ENCODE measurements at places on chromosomes 5 and 9.

GRCh38 chr5:32278406-32278805, 34.3 kb downstream of the MTMR12 start:
- H3K4me1 ChIP-seq, result peaks cover 5% of the 10 kb centered on the region
- no peak overlapping the region for H3K27ac ChIP-seq
- H3K27me3 ChIP-seq, result no peaks in the 10 kb centered on the region
- DNase-seq, result no peak

GRCh38 chr5:147387109-147387508, 122.8 kb downstream of the DPYSL3 start:
- no peaks in the 10 kb centered on the region for H3K4me1 ChIP-seq
- no peak overlapping the region for H3K4me3 ChIP-seq
- no peak overlapping the region for H3K27ac ChIP-seq
- DNase-seq, result no peak

- no peaks in the 10 kb centered on the region for H3K36me3 ChIP-seq
- H3K27ac ChIP-seq, result no peak overlapping the region
- no peak for DNase-seq
- no peaks in the 10 kb centered on the region for H3K4me1 ChIP-seq
- no peak overlapping the region for H3K4me3 ChIP-seq
Observed at GRCh38 chr9:115989831-115990230, 163.8 kb upstream of the PAPPA start.

DNA sequence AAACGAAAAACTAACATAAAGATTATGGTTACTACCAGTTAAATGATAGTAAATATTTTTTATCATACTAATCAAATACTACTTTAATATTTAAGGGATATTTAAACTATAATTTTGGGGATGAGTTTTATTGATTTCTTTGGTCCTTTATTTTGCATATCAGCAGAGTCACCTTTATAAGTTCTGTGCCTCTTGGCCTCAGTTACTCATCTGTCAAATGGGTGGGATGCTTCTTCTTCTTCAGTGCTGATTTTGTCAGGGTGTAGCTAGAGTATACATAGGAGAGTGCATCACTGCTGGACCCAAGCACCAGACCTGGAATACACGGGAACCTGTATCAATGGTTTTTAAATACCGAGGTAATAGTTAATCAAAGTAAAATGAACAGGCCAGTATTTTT, 5.6 kb downstream of the ENTREP1 start:
- H3K36me3 ChIP-seq, result no peaks in the 10 kb centered on the region
- no peak overlapping the region for H3K4me3 ChIP-seq
- no peak for DNase-seq
- no peaks in the 10 kb centered on the region for H3K4me1 ChIP-seq
- no peaks in the 10 kb centered on the region for H3K27me3 ChIP-seq

DNA sequence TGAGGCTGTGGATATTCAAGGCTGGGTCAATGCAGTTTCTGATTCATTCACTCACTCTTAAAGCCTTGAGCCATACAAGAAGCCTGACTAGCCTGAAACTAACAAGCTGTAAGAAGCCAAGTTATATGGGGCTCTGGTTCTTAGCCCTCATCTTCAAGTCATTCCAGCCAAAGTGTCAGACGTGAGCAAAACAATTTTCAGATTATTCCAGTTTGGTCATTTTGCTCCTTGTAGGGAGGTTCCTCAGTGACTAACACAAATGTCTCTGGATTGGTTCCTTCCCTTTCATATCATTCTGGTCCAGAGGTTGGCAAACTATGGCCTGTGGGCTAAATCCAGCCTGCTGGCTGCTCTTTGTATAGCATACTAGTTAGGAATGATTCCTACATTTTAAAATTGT, 12.5 kb upstream of the SHOC1 start:
- H3K36me3 ChIP-seq, result no peaks in the 10 kb centered on the region
- no peak overlapping the region for H3K4me3 ChIP-seq
- H3K27me3 ChIP-seq, result no peaks in the 10 kb centered on the region
- DNase-seq, result no peak
- H3K27ac ChIP-seq, result no peak overlapping the region

DNA sequence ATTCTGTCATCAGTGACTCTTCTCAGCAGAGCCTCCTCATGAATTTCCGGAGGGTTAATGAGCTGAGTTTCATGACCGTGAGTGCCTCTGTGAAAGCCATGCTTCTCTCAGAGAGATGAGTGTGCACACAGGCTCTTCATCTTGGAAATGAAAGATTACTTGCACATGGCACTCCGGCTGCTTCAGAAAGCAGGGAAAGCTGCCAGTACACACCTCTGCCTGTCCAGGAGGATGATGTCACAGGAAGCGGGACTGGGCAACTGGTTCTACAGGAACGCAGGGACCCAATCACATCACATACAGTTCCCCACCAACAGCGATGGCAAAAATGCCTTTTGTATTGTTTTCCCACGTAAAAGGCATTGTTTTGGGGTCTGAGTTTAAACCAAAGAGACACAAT, 286.0 kb upstream of the DAP start:
- H3K4me3 ChIP-seq, result no peak overlapping the region
- H3K36me3 ChIP-seq, result no peaks in the 10 kb centered on the region
- H3K27ac ChIP-seq, result no peak overlapping the region
- H3K4me1 ChIP-seq, result no peaks in the 10 kb centered on the region
- no peak for DNase-seq

DNA sequence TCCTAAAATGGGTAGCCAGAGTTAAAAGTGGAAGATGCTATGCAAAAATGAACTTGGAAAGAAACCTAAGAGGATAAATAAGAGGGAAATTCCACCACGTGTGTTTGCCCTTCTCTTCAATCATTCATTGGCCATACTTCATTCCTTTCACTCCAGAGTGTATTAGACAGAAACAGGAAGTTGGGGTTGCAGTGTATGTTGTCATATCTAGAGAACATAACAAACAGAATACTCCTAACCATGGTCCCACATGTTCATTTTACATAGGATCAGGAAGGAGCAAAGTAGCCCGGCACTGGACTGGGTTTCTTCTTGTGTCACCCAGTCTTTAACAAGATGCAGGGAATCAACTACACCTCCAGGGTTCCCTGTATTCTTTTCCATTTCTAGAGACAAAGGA, 7.6 kb upstream of the GPBP1 start:
- no peak for DNase-seq
- H3K4me3 ChIP-seq, result no peak overlapping the region
- H3K27ac ChIP-seq, result no peak overlapping the region
- no peaks in the 10 kb centered on the region for H3K36me3 ChIP-seq

GRCh38 chr5:175443514-175444059, 395 bp downstream of the DRD1 start:
- DNase-seq, result no peak
- no peaks in the 10 kb centered on the region for H3K36me3 ChIP-seq
- H3K4me3 ChIP-seq, result no peak overlapping the region

DNA sequence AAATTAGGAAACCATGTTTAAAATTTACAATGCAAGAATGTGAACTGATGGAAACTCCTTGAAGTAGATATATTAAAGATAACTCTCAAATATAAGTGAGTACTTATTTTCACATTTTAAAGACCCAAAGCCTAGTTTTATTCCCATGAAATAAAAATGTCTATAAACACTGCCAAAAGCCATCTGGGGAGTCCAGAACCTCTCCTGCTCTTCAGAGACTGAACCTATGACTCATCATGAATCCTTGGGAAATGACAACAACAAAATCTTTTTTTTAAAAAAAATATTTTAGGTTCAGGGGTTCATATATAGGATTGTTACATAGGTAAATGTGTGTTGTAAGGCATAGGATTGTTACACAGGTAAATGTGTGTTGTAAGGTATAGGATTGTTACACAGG, 33.8 kb upstream of the FYB1 start:
- H3K36me3 ChIP-seq, result no peaks in the 10 kb centered on the region
- no peaks in the 10 kb centered on the region for H3K27me3 ChIP-seq
- no peak overlapping the region for H3K27ac ChIP-seq

DNA sequence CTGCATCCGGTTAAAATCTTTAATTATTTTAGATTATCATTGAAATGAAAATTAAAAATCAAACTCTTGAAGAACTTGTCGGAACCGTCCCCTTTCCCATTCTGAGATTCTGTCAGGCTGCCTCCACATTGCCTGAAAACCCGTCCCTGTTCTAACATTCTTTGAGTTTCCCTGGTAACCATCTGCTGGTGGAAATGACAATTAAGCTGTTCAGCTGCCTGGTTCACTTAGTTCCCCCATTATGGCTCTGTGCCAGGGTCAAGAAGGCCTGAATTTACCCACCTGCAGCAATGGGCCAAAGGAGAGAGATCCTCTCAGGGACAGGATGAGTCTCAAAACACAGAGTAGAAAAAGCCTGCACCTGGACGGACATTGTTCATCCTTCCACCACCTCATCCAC, 11.8 kb upstream of the TCOF1 start:
- no peak overlapping the region for H3K27ac ChIP-seq
- no peaks in the 10 kb centered on the region for H3K4me1 ChIP-seq
- no peaks in the 10 kb centered on the region for H3K27me3 ChIP-seq
- no peak for DNase-seq
- no peaks in the 10 kb centered on the region for H3K36me3 ChIP-seq

DNA sequence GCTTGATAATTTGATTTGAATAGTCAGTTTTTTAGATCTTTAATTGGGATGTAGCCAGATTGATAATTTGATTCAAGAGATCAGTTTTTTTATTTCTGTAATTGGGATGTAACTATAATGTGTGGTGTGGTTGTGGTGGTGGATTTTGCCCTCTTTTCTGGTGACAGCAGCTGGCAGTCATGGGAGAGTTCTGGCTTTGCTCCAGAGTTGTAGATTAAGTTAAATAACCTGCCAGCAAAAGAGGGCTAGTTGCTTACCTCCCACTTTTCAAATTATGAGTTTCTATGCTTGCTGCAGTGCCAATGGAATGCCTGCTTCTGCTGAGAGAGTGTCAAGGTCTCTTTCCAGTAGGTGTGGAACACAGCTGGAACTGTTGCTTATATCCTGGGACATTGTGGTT, 315.1 kb downstream of the CCDC171 start:
- DNase-seq, result no peak
- no peak overlapping the region for H3K27ac ChIP-seq
- no peaks in the 10 kb centered on the region for H3K36me3 ChIP-seq
- no peaks in the 10 kb centered on the region for H3K4me1 ChIP-seq
- H3K4me3 ChIP-seq, result no peak overlapping the region

GRCh38 chr5:3858524-3858923, 262.9 kb downstream of the IRX1 start:
- H3K4me1 ChIP-seq, result no peaks in the 10 kb centered on the region
- H3K4me3 ChIP-seq, result no peak overlapping the region
- no peak for DNase-seq
- no peaks in the 10 kb centered on the region for H3K27me3 ChIP-seq
- no peaks in the 10 kb centered on the region for H3K36me3 ChIP-seq

DNA sequence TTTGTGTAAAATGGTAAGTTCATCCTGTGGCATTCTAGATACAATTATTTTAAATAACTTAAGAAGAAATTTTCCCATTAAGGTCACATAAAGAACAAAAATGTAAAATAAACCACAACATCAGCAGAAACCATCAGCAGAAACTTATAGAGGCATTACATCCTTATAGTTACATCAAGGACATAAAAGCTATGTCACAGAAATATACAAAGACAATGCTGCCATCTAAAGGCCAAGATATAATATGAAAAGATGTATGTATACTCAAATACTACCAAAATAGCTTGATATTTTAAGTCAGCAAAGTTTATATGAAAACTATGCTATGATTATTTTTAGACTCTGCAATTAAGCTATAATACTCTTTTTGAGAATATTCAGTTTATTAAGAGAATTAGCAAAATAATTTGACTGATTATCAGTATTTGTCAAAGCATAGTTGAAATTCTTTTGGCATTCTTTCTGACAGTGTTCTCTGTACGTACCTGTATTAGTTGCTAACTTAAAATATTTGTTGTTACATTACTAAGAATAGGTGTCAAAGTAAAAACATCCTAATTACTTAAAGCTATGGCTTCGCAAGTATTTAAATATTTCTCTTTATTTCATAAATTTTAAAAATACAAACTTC, 36.2 kb downstream of the FBXL17 start:
- H3K27ac ChIP-seq, result no peak overlapping the region
- H3K36me3 ChIP-seq, result no peaks in the 10 kb centered on the region
- H3K4me3 ChIP-seq, result no peak overlapping the region
- no peak for DNase-seq
- H3K27me3 ChIP-seq, result no peaks in the 10 kb centered on the region

GRCh38 chr5:118017536-118017935, 970.8 kb downstream of the DTWD2 start:
- no peak for DNase-seq
- no peak overlapping the region for H3K4me3 ChIP-seq
- H3K27me3 ChIP-seq, result no peaks in the 10 kb centered on the region
- no peaks in the 10 kb centered on the region for H3K4me1 ChIP-seq
- H3K27ac ChIP-seq, result no peak overlapping the region
- no peaks in the 10 kb centered on the region for H3K36me3 ChIP-seq

DNA sequence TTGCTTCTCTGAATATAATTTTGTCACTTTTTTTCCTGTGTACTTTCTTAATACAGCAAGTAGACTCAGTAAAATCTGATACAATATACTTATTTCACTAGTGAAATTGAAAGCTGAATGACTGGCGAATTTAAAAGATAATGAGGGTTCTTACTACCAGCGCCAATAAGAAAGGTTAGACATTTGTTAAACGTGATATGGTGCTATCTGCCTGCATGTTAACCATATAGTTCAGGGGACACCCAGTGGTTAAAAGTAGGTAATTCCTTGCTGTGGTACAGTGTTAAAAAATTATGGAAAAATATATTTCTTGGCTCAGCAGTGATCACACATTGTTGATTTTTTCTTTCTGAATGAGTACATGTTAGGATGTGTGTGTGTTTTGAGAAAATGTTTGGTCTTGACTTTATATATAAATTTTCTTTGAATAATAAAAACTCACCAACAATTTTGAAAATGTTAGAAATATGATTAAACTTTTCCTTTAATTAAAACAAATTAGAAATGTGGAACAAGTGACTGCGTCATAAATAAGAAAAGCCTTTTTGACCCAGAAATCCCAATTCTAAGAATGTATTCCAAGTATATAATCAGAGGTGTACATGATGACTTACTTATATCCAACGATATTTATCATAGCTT, 25.8 kb downstream of the CAST start:
- peaks cover 4% of the 10 kb centered on the region for H3K36me3 ChIP-seq
- no peaks in the 10 kb centered on the region for H3K27me3 ChIP-seq
- H3K4me3 ChIP-seq, result no peak overlapping the region
- H3K27ac ChIP-seq, result no peak overlapping the region

DNA sequence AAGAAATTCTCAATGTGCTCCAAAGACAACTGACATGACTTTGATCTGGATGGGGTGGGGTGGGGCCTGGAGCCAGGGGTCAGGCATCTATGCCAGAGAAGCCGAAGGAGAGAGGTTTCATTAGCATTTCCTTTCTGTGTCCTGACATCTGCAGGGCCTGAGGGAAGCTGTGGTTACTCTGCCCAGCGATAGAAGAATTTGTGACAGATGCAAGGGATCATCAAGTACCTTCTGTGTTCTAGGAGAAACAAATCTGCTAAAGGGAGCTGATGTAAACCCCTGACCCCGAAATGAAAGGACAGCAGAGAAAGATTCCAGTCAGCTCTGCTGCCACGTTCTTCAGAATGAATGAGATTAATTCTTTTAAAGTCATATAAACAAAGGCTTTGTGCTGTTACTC, 335.7 kb downstream of the PRELID2 start:
- no peaks in the 10 kb centered on the region for H3K27me3 ChIP-seq
- no peak for DNase-seq
- no peak overlapping the region for H3K27ac ChIP-seq
- H3K36me3 ChIP-seq, result no peaks in the 10 kb centered on the region
- H3K4me3 ChIP-seq, result no peak overlapping the region

- no peaks in the 10 kb centered on the region for H3K4me1 ChIP-seq
- H3K27me3 ChIP-seq, result no peaks in the 10 kb centered on the region
- DNase-seq, result no peak
- no peak overlapping the region for H3K4me3 ChIP-seq
Observed at GRCh38 chr5:44046619-44047364, 342.4 kb downstream of the FGF10 start.
